Osteocyte (in vitro differentiated cells): ENCODE measurements at places on chromosomes 2 and 18. TPM values are rescaled to one million over a fixed set of nuclear protein-coding genes. Genes with fewer than 3 reads are reported as not detected.
A peak's percentile ranks its signal among the peaks of the same experiment; 100 is the strongest.

DNA sequence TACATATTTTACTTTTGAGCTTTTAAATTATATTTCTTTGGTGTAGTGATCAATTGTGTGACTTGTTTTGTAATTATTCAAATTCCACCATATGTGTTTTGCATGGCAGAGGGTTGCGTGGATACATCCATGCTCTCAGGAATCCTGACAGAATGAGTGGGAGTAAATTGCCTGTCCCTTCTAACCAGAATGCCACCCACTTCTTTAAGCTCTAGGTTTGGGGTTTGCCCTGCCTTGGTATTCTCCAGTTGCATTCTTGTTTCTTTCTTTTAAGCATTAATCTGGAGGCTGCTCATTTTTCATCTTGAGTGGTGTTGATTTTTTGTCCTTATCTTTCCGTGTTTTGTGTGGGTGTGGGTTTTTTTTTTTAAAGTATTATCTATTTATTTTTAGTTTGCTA is 360.0 kb downstream of the PTPRM start:
- no peak for DNase-seq
- H3K27ac ChIP-seq: peak overlapping the region; percentile 85
- no peak overlapping the region for H3K4me3 ChIP-seq
- H3K27me3 ChIP-seq: no peaks in the 10 kb centered on the region
- peaks cover 13% of the 10 kb centered on the region for H3K36me3 ChIP-seq

- no peaks in the 10 kb centered on the region for H3K27me3 ChIP-seq
- DNase-seq: no peak
- H3K36me3 ChIP-seq: no peaks in the 10 kb centered on the region
- no peak overlapping the region for H3K4me3 ChIP-seq
- H3K27ac ChIP-seq: no peak overlapping the region
Measured at GRCh38 chr18:37548679-37549289, 16.8 kb downstream of the CELF4 start.

The OTOS gene
- total RNA-seq: not detected in 2 replicates

- H3K4me1 ChIP-seq: no peaks in the 10 kb centered on the region
- H3K4me3 ChIP-seq: no peak overlapping the region
- H3K36me3 ChIP-seq: no peaks in the 10 kb centered on the region
- DNase-seq: no peak
- no peak overlapping the region for H3K27ac ChIP-seq
Measured at GRCh38 chr2:121272596-121272995, 12.4 kb downstream of the TFCP2L1 start.

The MYO5B gene
- not detected in 2 replicates for total RNA-seq

The YWHAQ gene
- 296 and 307 TPM in 2 replicates for total RNA-seq

DNA sequence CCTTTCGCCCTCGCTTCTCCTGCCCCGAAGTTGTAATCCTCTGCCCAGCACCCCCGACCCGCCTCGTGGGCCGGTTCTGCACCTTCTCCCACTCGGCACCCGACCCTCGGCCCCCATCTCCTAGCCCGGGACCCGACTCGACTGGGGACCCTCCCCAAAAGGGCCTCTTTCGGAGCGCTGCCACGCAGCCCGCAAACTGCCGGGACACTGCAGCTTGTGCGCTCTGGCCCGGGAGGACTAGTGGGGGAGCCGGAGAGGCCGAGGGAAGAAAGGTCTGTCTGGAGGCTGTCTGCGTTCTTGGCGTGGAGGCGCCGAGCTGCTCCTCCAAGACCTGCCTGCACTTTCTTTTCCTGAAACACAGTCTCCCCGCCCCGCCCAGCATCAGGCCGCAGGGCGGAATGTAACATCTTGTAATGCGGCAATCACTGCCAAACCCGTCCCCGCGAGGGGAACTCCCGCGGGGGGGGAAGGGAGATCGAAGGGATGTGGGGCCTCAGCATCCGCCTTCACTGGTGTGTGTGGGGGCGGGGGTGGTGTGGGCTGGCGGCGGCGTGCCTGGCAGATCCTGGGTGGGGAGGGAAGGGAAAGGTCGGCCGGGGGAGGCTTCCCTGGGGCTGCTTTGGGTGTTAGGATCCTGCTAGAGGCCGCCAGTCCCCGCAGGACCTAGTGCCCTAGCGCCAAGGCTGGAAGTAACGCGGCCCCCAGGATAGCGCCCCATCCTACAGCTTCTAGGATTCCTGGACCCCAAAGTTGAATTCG is 7.4 kb downstream of the DLX2 start:
- peaks cover 2% of the 10 kb centered on the region for H3K36me3 ChIP-seq
- H3K4me1 ChIP-seq: peaks cover 77% of the 10 kb centered on the region
- DNase-seq: peak; percentile 95
- H3K27ac ChIP-seq: peak overlapping the region; percentile 100
- H3K4me3 ChIP-seq: peak overlapping the region; percentile 83
